ENCODE measurements at places on chromosomes 4 and X. TPM values are rescaled to one million over a fixed set of nuclear protein-coding genes. Genes with fewer than 3 reads are reported as not detected.

DNA sequence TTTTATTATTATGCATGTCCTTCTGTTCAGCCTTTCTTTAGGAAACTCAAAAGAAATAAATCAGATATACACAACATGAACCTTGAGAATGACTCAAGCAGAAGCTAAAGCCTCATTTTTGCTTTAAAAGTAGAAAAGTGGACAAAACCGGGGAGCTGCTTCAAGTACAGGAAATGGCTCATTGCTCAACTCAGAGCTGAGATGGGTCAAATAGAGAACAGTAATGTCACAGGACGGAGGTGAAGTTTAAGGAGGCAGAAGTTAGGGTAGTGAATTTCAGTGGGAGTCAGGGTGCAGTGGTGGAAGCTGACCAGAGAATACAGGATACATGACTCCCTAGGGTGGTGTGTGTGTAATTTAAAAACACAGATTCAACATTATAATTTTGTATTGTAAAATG is 22.2 kb downstream of the PHKA2 start:
- DNase-seq: no peak

- no peak for DNase-seq
These were observed 132.3 kb downstream of the ZNF330 start for GRCh38 chr4:141352909-141353525.

DNA sequence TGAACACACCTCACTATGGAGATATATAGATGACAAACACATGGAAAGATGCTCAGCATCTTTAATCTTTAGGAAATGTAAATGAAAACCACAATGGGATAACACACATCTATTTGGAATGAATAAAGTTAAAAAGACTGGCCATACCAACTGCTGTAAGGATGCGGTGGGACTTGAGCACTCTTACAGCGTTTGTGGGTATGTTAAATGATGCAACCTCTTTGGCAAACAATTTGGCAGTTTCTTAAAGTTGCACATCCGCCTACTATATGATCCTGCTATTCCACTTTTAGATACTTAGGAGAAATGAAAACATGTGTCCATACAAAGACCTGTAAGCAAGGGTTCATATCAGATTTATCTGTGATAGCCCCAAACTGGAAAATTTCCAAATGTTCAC is 50.7 kb downstream of the MRPL1 start:
- no peak for DNase-seq

MAGEB1 gene
- total RNA-seq: not detected
